HEK293T (cell line): ENCODE measurements at places on chromosomes 1 and 21.

- DNase-seq = no peak
These were observed 48.2 kb downstream of the SYT2 start for GRCh38 chr1:202662081-202662480.

- DNase-seq = no peak
These were observed 79.8 kb upstream of the CYYR1 start for GRCh38 chr21:26652854-26653253.

- DNase-seq = no peak
These were observed 15.6 kb downstream of the SZT2 start for GRCh38 chr1:43405219-43405875.

DNA sequence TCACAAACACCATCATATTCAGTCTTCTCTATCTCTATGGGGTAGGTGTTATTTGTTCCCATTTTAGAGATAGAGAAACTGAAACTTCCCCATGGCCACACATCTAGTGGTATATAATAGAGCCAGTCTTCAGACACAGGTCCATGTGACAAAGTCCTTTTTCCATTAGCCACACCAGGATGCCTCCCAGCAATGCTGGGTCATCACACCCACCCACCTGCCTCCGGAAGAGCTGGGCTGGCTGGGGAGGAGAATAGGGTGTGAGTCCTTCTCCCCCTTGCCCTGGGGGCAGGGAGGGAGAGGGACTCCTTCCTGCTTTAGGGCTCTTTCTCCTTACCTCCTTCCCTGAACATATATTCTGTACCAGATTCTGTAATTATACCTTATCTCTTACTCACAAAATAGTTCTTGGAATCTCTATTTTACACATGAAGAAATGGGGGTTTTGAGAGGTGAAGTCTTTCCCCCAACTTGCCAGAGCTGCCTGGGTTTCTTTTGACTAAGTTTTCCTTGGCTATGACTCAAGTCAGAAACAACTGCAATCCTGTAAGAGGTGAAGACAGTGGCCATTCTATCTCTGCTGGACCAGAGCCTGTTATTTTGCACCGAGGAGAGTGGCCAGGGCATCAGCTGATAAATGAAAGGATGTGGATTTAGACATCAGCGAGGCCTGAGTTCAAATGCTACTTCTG, 30.0 kb downstream of the SOX13 start:
- no peak for DNase-seq

- DNase-seq = no peak
These were observed 858.0 kb downstream of the USP25 start for GRCh38 chr21:16587681-16588375.

DNA sequence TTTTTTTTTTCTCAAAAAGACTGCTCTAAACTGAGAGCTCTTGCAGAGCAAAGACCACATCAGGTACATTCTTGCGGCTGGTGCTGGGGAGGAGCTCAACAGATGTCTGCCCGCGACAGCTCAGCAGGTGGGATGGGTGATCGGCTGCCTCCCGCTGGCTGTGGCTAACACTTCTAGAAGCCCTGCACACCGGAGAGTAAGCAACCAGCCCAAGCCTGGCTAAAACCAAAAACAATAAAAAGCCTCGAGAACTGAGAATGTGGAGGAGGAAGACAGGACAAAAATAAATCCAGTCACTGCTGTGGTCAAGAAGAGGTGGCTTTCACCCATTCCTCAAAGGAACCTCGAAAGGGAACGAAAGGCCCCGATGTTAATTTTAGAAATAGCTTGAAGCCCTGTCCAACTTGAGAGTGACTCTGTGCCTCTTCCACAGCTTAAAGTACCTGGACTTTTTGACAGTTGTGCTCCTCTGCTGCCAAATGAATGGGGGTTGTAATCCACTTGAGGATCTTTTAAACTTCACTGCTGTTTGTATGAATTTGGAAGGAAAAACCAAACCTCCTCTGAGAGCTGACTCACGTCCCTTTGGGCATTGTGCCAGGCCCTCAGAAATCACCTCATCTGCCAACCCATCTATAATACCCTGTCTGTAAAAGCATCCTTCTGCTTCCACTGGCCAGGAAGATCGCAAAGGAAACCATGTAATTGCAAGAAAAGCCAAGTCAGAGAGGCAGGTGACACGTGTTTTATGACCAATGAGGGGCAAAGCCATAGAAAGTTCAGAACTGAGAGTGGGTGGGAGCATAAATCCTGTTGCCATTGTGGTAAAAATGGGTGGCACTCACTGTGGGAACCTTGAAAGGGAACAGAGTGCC, 78.6 kb downstream of the KCNN3 start:
- DNase-seq = peak; percentile 32

GRCh38 chr1:233470741-233471499, 143.0 kb upstream of the KCNK1 start:
- no peak for DNase-seq

DNA sequence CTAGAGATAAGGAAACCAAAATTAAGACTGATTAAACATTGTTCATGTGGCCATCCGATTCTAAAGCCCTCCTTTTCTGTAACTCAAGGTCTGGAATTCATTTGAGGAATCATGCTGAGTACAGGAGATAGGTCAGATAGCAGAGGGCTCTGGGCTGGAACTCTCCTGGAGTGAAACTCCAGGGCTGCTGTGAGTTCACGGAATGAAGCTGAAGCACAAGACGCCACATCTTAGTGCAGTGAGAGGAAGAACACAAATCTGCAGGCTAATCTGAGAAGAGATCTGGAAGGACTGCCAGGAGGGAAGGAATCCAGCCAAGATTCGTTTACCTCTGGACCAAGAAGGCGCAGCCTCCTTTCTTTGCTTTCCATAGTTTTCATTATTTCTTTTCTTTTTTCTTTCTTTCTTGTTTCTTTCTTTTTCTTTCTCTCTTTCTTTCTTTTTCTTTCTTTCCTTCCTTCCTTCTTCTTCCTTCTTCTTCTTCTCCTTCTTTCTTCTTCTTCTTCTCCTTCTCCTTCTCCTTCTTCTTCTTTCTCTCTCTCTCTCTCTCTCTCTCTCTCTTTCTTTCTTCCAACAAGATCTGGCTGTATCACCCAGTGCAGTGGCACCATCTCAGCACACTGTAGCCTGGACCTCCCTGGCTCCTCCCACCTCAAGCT, 74.8 kb upstream of the ATP1B1 start:
- DNase-seq = no peak

- no peak for DNase-seq
These were observed 29.5 kb downstream of the SYT2 start for GRCh38 chr1:202680586-202681352.

DNA sequence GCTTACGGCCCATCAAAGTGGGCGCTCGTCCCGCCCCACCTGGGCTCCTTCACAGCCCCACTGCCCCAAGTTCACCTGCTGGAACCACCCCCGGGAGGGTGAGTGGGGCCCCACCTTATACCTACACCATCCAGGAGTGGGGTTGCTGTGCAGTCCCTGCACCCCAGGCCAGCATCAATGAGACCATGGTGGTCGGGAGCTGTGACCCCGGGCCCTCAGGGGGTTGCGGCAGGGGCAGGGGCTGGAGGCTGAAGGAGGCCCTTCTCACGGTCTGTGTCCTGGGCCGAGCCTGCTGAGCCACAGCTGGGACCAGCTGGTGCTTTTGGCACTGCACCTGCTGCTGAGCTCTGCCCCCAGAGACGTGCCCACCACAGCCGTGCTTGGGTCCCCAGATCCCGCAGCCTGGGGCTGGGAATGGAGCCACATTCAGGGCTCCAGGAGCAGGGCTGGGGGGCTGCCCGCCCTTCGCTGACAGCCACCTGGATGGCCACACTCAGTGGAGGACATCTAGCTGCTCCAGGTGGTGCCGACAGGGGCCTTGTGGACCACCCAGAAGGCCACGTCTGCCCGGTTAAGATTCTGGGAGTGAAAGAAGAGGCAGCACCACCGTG, 17.4 kb downstream of the ACTRT2 start:
- DNase-seq = no peak

GRCh38 chr21:46159390-46159789, 4.0 kb upstream of the FTCD start:
- DNase-seq = no peak

GRCh38 chr1:9784508-9785133, 39.1 kb downstream of the CLSTN1 start:
- peak; percentile 56 for DNase-seq

GRCh38 chr1:180581635-180582039, 22.9 kb downstream of the OVAAL start:
- DNase-seq = no peak

DNA sequence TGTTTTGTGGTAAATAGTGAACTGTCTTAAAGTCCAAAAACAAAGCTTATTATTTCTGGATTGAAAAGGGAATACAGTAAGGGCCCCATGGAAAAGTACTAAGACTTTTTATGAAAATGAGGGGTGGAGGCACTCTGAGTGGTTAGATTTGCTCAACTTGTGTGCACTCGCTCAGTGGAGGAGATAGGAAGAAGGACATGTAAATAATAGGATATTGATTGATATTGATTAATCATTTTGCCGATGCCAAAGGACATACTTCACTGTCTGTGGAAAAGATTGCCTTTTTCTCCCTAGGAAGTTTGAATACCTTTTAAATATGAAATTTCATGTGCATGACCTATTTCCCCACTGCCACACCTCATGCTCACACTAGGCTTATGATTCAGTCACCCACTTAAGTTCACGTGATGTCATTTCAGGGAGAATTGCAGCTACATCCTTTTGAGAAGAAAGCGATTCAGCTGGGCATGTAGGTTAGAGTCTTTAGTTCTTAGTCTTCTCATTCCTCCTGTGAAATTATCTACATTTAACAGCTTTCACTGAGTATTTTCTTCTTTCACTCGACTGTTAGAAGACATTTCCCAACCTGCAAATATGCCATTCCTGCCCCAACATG, 5.0 kb downstream of the MTR start:
- DNase-seq = no peak

DNA sequence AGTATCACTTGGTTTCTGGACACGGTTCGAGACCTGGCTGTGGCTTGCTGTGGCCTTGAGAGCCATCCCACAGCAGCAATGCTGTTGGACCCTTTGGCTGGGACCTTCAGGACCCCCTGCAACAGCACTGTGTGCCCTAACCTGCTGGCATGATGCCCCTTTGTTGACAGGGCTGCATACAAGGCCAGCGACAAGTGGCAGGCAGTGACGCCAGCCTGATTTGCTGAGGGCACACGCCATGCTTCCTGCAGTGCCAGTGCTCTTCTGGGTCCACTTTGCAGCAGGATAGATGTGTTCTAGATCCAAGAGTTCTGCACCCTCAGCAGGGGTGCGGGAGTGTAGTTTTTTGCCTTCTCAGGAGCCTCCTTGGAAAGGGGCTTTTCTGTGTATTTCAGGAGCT, 32.8 kb downstream of the COQ8A start:
- no peak for DNase-seq

GRCh38 chr1:101079341-101079740, 53.8 kb upstream of the DPH5 start:
- DNase-seq = no peak

DNA sequence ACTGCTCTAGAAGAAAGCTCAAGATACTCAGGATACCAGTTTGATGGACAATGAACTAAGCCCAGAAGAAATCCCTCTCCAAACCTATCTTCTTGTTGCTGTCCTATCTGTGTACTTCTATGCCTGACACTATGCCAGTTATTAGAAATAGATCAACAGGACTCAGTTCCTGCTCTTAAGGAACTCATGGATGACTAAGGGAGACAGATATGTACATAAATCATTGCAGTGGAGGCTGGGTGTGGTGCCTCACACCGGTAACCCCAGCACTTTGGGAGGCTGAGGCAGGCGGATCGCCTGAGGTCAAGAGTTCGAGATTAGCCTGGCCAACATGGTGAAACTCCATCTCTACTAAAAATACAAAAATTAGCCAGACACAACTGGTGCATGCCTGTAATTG, 42.4 kb upstream of the AK4 start:
- no peak for DNase-seq

DNA sequence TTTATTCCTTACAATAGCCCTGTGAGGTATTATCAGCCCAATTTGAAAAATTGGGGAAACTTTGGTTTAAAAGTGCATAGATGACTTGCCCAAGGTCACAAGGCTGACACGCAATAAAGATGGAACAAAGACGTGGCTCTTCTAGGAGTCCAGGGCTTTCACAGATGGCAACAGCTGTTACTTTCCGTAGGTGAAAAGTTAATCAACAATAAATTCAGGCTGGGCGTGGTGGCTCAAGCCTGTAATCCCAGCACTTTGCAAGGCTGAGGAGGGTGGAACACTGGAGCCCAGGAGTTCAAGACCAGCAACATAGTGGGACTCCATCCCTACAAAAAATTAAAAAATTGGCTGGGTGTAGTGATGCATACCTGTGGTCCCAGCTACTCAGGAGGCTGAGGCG, 87.8 kb upstream of the ATF3 start:
- no peak for DNase-seq

DNA sequence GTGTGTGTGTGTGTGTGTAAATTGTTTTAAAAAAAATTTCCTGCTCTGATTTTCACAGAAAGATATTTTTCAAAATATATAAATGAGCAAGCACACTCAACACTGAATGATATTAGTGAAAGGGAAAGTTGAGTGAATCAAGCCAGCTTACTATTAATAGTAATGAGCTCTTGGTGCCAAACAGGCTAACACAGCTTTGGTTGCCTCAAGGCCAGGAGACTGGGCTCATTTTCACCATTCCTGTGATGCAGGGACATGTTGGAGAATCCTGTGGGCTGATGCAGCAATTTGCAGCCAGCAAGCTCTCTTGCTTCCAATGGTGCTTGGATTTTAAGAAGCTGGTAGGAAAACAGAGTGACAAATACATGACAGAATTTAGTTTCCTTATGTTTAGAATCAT, 30.2 kb downstream of the PLA2G4A start:
- no peak for DNase-seq

GRCh38 chr1:83670909-83671565, 327.9 kb downstream of the TTLL7 start:
- DNase-seq = no peak

GRCh38 chr1:204870160-204870912, at the start of gene NFASC:
Gene NFASC (plus strand): TSS chr1:204870862. CDS start chr1:204944316, 73,454 bp downstream.
- no peak for DNase-seq

DNA sequence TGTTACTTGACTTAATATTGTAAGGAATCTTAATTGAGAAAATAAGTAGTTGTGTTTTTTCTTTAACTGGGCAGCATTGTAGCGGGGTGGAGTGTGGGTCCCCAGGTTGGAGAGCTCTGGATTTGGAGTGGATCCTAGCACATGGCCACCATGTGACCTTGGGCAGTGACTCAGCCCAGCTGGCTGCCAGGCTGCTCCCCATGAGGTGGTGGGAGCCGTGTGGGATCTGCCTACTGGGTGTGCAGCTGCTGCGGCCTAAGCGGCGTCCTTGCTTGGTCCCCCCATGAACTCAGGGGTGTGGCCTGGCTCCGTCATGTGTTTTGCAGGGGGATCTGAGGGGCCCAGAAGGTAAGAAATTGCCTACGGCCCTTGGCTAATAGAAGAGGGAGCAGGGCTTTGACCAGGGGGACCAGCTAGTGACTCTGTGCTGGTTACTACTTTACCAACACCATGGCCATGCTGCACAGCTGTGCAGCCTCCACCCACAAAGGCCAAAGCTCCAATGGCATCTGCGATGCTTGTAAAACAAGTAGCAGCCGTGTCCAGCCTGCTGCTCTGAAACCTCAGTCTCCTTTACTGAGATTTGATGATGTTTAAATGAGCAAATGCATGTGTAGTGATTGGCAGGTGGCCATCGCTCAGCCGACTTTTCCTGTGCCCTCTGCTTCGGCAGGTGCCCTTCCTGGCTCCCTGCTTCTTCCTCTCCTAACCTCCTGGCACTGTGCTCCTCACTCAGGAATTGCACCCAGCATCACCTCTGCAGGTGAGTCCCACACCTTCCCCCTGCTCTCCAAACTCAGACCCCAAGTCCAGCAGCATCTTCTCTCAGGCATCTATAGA, 68.3 kb downstream of the ADARB1 start:
- DNase-seq = no peak
